ENCODE measurements at places on chromosomes 4 and X. TPM values are rescaled to one million over a fixed set of nuclear protein-coding genes. Genes with fewer than 3 reads are reported as not detected.
A peak's percentile ranks its signal among the peaks of the same experiment; 100 is the strongest.

The ARSJ gene
- 12.5 TPM for total RNA-seq

The SLC25A53 gene
- total RNA-seq = 12.1 TPM

The F8A2 gene
- 16.4 TPM for total RNA-seq

The SPIN2A gene
- total RNA-seq = 0.23 TPM

The NSG1 gene
- 88.8 TPM for total RNA-seq

The TAF7L gene
- not detected for total RNA-seq

The FAM156A gene
- total RNA-seq = 55.5 TPM

The GPR173 gene
- 1.9 TPM for total RNA-seq

The ZBED1 gene
- 52.6 TPM for total RNA-seq

DNA sequence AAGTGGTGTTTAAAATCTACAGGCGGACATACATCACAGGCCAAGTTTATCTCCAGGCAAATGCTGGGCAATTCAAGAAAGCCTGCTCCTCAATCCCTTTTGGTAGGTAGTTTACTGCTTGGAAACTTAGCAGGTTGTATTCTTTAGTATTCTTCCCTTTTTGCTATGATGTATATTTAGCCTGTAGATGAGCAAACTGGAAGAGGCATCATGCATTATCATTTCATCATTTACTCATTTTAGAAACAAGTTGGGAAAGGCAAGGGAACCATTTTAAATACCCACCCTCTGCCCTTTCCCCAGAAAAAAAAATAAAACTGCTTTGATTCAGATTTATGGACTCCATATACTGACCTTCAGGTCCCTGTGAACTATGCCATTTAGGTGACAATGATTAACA is 213.2 kb downstream of the CAMK2D start:
- DNase-seq = no peak

- no peak for DNase-seq
Measured at GRCh38 chr4:5340991-5341451, 289.7 kb downstream of the STK32B start.

- DNase-seq = no peak
Measured at GRCh38 chr4:87853108-87853507, 20.3 kb downstream of the MEPE start.

GRCh38 chr4:93217431-93217830 is 611.1 kb upstream of the ATOH1 start:
- no peak for DNase-seq

GRCh38 chr4:78764498-78764961 is 11.6 kb upstream of the BMP2K start:
- no peak for DNase-seq

- DNase-seq = no peak
Measured at GRCh38 chrX:39652336-39652735, 445.4 kb downstream of the BCOR start.

- DNase-seq = no peak
Measured at GRCh38 chr4:8376361-8377102, 64.0 kb downstream of the ACOX3 start.

DNA sequence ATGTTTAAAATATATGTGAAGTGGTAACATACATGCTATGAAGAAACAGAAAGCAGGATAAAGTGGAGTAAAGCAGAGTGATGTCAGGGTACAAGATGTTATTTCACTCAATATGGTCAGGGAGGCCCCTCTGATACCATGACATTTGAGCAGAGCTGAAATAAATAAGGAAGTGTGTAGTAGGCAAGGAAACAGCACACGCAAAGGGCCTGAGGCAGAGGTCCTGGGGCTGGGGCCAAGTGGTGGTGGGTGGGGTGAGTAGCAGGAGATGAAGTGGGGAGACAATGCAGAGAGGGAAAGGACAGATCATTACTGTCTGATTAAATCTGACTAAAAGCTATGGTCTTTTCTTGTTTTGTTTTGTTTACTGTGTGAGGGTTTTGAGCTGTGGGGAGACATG is 61.1 kb downstream of the FAM13A start:
- DNase-seq = no peak

- no peak for DNase-seq
Measured at GRCh38 chr4:42453612-42454011, 56.3 kb downstream of the SHISA3 start.

DNA sequence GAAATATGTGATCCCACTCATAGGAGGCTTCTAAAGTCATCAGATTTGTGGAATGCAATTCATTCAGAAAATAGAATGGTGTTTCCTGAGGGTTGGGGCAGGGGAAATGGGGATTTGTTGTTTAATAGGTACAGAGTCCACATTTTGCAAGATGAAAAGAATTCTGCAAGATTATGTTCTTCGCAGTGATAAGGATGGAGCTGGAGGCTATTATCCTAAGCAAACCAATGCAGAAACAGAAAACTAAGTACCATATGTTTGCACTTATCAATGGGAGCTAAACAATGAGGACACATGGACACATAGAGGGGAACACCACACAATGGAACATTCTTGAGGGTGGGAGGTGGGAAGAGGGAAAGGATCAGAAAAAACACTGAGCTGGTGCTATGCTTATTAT is 144.3 kb upstream of the NLGN4X start:
- no peak for DNase-seq

GRCh38 chr4:53010318-53010717 is 148.2 kb downstream of the RASL11B start:
- peak; percentile 64 for DNase-seq

DNA sequence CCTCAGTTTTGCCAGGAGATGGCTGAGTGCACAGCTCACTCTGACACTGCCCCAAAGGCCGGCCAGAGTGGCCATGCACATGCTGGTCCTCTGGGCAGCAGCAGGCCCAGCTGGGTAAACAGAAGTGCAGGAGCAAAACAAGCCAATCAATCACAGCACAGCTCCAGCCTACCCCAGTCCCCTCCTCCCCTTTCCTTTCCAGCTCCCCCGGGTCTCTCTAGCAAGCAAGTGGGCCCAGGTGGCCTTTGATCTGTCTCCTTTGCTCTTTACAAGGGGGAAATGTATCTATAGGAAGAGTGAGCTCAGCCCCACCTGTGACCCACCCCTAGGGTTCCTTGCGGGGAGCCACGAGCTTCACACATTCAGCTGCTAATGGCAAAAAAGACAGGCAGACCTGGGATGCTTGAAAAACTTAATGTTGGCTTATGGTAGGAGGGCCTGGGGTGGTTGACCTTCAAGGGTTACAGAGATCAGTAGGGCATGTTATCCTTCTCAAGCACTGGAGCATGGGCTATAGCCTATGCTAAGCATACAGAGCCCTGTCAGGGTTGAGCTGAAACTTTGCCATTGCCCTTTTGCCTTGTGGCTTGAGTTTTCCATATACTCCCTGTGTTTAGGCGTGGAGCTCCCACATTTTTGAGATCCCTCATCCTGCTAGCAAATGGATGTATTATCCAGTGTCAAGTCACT is 57.8 kb upstream of the PLAC1 start:
- DNase-seq = no peak

- DNase-seq = no peak
Measured at GRCh38 chrX:31314921-31315320, 243.1 kb upstream of the FTHL17 start.

DNA sequence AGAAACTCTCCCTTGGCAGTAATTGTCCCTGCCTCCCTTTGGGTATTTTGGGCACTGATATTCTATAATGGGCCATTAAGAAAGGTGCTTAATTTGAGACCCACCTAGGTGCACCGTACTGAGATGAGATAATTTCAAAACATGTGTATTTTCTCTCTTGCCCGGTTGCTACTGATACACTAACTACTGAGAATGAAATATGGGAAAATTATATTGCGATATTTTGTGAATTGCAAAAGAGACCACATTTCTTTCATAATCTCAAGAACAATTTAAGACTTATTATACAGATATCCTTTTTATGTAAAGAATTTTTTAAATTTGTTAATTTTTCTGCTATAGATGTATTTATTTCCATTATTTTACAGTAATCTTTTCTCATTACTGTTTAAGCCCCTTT is 284.9 kb downstream of the ADGRL3 start:
- DNase-seq = no peak

GRCh38 chrX:136781180-136781797 is 557 bp upstream of the ARHGEF6 start:
- DNase-seq = peak; percentile 4

- no peak for DNase-seq
Measured at GRCh38 chrX:31099536-31100090, 27.8 kb upstream of the FTHL17 start.

GRCh38 chr4:94453391-94453963 is 1.7 kb downstream of the PDLIM5 start:
- no peak for DNase-seq

DNA sequence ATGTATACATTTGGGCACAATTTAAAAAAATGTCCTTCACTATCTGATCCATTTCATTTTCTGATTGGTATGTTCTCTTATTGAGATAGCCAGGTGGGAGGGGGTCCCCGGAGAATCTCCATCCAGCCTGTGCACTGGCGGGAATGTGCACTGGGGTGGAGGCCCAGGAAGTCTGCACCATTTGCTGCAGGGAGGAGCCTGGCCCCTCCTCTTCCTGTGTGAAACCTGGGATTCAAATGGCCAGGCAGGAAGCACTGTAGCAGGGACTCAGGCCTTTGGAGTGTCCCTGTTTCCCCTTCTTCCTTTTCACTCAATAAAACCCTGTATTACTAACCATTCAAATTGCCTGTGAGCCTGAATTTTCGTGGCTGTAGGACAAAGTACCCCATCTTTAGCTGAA is 44.3 kb downstream of the GPRIN3 start:
- no peak for DNase-seq

DNA sequence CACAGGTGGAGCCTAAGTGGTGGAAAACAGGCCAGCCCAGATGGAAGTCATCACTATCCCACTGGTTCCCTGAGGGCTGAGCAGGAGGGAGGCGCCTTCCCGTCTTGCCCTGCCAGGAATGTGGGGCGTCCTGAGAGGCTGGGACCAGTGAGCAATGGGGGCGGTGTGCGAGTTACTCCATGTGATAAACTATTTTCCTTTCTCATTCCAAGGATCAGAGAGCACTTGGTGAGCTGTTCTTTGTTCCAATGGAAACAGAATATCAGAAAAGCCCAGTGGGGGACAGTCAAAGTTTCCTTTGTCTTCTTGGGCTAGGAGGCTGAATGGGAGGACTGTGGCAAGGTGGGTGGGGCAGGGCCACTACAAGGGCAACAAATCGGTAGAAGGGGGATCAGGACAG is 86.2 kb downstream of the NHSL2 start:
- no peak for DNase-seq
